Chondrocyte (in vitro differentiated cells): ENCODE measurements at places on chromosomes 6 and 20. TPM values are rescaled to one million over a fixed set of nuclear protein-coding genes. Genes with fewer than 3 reads are reported as not detected.

GRCh38 chr6:35503534-35503933 lies 6.7 kb upstream of the TEAD3 start:
- no peak overlapping the region for H3K4me3 ChIP-seq
- H3K36me3 ChIP-seq: no peaks in the 10 kb centered on the region

- no peak for DNase-seq
- no peaks in the 10 kb centered on the region for H3K4me1 ChIP-seq
- no peak overlapping the region for H3K4me3 ChIP-seq
- no peaks in the 10 kb centered on the region for H3K36me3 ChIP-seq
Observed at GRCh38 chr6:35541836-35542235, 29.1 kb upstream of the TULP1 start.

DNA sequence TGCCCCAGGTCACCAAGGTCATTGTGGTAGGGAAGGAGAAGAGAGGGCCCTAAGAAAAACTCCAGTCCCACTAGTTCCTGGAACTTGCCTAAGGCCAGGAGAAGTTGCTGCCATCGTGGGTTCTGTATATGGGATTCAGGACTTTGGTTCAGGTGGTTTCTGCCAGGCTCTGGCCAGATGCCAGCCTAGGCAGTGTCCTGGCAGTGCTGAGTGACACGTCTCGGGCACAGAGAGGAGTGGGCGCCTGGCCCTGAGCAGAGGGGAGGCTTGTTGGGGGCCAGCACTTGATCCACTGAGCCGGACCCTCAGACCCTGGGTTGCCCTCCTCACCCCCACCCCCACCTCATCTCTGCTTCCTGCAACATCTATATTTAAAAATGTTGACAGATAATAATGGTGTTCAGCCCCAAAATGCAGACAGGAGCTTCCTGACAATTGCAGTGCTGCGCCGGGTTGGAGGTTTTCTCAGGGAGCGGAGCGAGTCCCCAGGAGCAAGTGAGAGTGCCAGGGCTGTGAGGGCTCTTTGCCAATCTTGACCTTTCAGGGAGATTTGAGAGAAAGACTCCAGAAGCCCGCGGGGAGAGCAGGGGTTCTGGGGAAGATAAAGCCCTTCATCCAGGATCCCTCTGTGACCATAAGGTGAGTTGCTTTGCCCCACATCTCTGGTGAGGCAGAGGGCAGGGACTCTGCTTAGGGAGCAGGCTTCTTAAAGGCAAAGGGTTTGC lies 71.9 kb downstream of the PHACTR3 start:
- peaks cover 32% of the 10 kb centered on the region for H3K27me3 ChIP-seq
- no peak for DNase-seq
- H3K27ac ChIP-seq: no peak overlapping the region
- no peaks in the 10 kb centered on the region for H3K4me1 ChIP-seq
- no peak overlapping the region for H3K4me3 ChIP-seq

DNA sequence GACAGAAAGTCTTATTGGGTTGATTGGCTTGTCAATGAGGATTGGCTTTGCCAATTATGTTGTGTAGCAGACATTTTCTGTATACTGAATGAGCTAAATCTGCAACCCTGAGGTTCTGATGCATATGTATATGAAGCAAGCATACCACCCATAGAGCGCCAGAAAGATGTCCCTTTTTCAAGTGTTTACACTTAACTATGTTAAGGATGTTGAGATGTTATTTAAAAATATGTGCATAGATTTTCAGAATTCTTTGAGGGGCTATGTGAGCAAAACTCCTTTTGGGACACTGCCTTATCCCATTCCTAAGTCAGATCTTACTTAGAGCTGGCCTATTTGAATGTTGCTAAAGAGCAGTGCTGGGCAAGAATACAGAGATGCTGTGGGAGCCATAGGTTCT lies 1.9 kb downstream of the AIG1 start:
- H3K4me1 ChIP-seq: peaks cover 48% of the 10 kb centered on the region
- H3K36me3 ChIP-seq: no peaks in the 10 kb centered on the region
- no peak overlapping the region for H3K27ac ChIP-seq
- H3K27me3 ChIP-seq: no peaks in the 10 kb centered on the region
- DNase-seq: no peak
- no peak overlapping the region for H3K4me3 ChIP-seq

- peaks cover 68% of the 10 kb centered on the region for H3K4me1 ChIP-seq
- H3K27me3 ChIP-seq: no peaks in the 10 kb centered on the region
- no peak for DNase-seq
- H3K36me3 ChIP-seq: peaks cover under 1% of the 10 kb centered on the region
- H3K4me3 ChIP-seq: peak overlapping the region; percentile 100
Observed at GRCh38 chr6:31401403-31401802, 2.0 kb upstream of the MICA start.

GRCh38 chr6:72969666-72970065 lies 255.6 kb downstream of the KHDC1L start:
- no peak overlapping the region for H3K27ac ChIP-seq
- no peak overlapping the region for H3K4me3 ChIP-seq
- H3K27me3 ChIP-seq: no peaks in the 10 kb centered on the region
- H3K4me1 ChIP-seq: no peaks in the 10 kb centered on the region
- no peaks in the 10 kb centered on the region for H3K36me3 ChIP-seq

GRCh38 chr6:82410151-82410648 lies 46.6 kb downstream of the TPBG start:
- H3K4me3 ChIP-seq: no peak overlapping the region
- H3K27me3 ChIP-seq: peaks cover 2% of the 10 kb centered on the region
- H3K36me3 ChIP-seq: no peaks in the 10 kb centered on the region
- H3K4me1 ChIP-seq: peaks cover 16% of the 10 kb centered on the region
- no peak overlapping the region for H3K27ac ChIP-seq

DNA sequence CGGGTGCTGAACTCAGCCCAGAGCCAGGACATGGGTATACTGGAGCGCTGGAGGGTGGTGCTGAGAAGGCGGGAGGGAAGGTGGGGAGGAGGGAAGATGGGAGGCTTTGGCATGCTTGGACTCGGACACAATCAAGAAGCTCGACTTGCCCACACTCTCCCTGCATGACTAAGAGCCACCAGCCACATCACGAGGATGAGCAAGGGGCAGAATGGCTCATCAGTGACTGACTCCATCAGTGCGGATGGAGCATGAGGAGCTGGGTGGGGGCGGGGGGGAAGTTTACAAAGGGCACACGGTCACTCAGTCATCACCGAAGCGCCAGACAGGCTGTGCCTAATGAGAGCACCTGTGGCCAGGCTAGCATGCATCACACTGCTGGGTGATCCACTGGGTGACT lies 222.8 kb downstream of the KIF16B start:
- no peak overlapping the region for H3K27ac ChIP-seq
- H3K36me3 ChIP-seq: peaks cover 4% of the 10 kb centered on the region
- no peaks in the 10 kb centered on the region for H3K27me3 ChIP-seq
- H3K4me3 ChIP-seq: no peak overlapping the region
- no peaks in the 10 kb centered on the region for H3K4me1 ChIP-seq

GRCh38 chr6:124927806-124928205 lies 34.4 kb upstream of the RNF217 start:
- no peak overlapping the region for H3K27ac ChIP-seq
- peaks cover 7% of the 10 kb centered on the region for H3K4me1 ChIP-seq
- H3K36me3 ChIP-seq: peaks cover 3% of the 10 kb centered on the region
- no peak for DNase-seq

GRCh38 chr20:48190757-48191156 lies 405.5 kb upstream of the SULF2 start:
- no peak for DNase-seq
- H3K4me3 ChIP-seq: no peak overlapping the region
- H3K27ac ChIP-seq: no peak overlapping the region
- peaks cover 8% of the 10 kb centered on the region for H3K27me3 ChIP-seq
- no peaks in the 10 kb centered on the region for H3K36me3 ChIP-seq
- peaks cover 35% of the 10 kb centered on the region for H3K4me1 ChIP-seq

DNA sequence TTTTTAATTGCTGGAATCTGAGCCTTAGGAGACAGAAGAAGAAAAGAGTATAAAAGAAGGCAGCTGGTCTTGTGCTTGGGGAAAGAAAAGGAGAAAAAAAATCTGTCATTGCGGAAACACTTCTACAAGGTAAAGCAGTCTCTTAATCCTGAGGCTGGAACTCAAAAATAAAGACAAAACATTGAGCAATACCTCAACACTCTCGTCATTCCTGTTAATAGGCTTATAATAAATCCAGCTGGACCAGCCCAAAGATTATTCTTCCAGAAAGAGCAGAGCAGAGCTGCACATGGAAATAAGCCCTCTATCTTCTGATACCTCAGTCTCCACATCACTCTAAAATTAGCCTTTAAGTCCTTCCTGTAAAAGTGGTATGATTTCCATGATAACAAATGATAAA lies 62.0 kb upstream of the HIVEP1 start:
- H3K4me3 ChIP-seq: no peak overlapping the region
- H3K27ac ChIP-seq: no peak overlapping the region
- DNase-seq: no peak
- no peaks in the 10 kb centered on the region for H3K36me3 ChIP-seq
- H3K27me3 ChIP-seq: no peaks in the 10 kb centered on the region
- peaks cover 14% of the 10 kb centered on the region for H3K4me1 ChIP-seq

Gene E2F1
- total RNA-seq: 7.5 to 17.0 TPM (median 7.6 TPM) in 3 replicates

Gene PSORS1C2
- not detected in 3 replicates for total RNA-seq

Gene FOXC1
- total RNA-seq: 84.2 to 125 TPM (median 84.4 TPM) in 3 replicates

Gene FAM83C
- not detected in 3 replicates for total RNA-seq

Gene KLHDC3
- total RNA-seq: 66.3 to 96.9 TPM (median 90.3 TPM) in 3 replicates
